ENCODE measurements at places on chromosomes 4 and X.

DNA sequence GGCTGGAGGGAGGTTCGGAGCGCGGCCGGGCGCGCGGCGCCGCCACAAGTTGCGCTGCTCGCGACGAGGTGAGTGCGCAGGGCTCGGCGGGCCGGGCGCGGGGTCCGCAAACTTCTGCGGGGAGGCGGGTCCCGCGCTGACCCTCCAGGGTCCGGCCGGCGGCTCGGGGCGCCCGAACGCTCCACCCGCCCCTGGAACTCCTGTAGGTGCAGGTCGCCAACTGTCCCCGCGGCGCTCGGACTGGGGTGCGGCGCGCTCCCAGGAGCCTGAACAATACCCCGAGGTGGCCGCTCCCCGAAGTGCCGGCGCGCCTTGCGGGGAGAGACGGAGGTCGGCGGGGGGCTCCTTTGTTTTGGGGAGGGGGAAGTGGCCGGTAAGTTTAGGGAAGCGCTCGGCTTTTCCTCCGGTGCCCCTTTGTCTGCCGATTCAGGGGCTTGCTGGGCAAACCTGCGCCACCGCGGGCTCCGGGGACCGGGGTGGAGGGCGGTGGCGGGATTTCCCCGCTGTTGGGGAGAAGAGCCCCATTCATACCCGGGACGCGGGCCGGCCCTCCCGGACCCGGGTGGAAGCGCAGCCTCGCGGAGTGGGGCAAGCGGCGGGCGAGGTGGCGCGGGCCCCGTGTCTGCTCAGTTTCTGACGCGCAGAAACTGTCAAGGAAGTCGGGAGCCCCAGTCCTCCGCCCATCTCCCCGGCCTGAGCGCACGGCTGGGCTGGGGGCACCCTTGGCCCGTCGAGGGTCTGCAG lies 694 bp downstream of the TBL1X start:
- no peak for DNase-seq

GRCh38 chr4:74230902-74231499 lies 73.1 kb downstream of the MTHFD2L start:
- no peak for DNase-seq

- DNase-seq, result no peak
These were observed 77.6 kb downstream of the EVC2 start for GRCh38 chr4:5630762-5631161.

GRCh38 chrX:16653424-16653823 lies 3.5 kb downstream of the S100G start:
- DNase-seq, result no peak

GRCh38 chr4:15481961-15482745 lies 12.5 kb downstream of the CC2D2A start:
- DNase-seq, result no peak

- DNase-seq, result peak; percentile 84
These were observed 93.4 kb downstream of the NHSL2 start for GRCh38 chrX:72003811-72004750.

DNA sequence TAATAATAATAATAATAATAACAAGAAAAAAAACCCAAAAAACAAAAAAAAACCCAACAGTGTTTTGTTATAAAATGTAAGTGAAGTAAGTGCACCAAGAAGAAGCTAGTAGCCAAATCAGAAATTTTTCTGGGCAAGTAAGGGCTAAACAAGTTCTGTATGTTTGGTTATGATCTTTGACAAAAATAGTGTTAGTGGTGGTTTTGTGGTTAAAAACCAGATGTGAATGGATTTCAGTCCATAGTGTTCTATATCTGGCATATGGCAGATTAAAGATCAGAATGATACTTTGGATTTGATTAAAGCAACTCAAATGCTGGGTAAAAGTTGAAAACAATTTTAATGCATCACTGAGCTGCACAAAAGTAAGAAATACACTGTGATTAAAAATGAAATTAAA lies 116.5 kb upstream of the NDST4 start:
- DNase-seq, result no peak

- DNase-seq, result no peak
These were observed 97.3 kb upstream of the DDIT4L start for GRCh38 chr4:100287534-100287933.

- DNase-seq, result no peak
These were observed 96.0 kb downstream of the SMARCA1 start for GRCh38 chrX:129427267-129427666.

DNA sequence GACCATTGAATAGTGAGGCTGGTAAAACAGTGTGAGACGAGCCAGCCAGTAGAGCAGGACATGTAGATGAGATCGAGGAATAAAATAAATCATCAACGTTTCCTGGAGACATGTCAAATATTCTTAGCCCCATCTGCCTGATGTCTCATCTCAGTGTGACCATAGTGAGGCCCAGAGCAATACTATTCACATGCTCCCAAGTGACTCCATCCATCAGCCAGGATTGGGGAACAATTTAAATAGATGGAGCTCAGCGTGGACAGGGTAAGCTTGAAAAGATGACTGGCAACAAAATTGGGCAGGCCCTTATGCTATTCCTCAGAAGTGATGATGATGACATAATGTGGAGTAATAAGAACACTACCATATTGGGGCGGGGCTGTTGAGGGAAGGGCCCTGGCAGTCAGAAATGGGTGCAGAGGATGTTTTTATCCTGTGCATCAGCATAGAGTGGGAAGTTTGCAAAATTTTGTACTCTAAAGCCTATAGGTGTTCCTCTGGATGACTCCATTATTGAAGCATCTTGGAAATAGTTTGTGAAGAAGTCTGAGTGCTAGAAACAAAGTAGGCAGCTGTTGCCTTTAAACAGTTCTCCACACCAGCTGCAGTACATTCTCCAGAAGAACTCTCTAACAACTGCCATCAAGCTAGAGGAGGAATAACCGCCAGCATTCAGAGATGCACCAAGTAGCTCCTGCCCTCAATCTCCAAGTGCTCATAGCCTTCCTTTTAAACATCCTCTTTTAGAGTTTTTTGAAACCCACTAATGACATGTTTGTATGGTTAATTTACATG lies 333.0 kb downstream of the DCHS2 start:
- DNase-seq, result no peak

DNA sequence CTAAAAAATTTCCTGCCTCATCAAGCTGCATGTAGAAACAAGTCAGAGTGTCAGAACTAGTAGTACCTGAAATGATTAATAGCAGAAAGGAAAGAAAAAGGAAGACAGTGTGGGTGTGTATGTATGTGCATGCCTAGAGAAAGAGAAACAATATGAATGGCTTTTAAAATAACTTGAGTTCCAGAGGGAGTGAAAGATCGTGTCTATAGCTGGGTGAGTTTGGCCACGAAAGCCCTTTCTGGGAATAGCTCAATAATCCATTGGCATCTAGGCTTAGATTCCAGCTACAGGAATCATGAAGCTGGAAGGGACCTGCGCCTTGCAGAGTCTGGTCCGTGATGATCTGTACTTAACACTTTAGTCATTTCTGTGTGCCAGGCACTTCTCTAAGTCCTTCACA lies 195.6 kb downstream of the RAPGEF2 start:
- no peak for DNase-seq

GRCh38 chrX:85964744-85965143 lies 82.6 kb downstream of the CHM start:
- DNase-seq, result no peak

- DNase-seq, result no peak
These were observed 22.7 kb upstream of the GRPR start for GRCh38 chrX:16100673-16101072.

- no peak for DNase-seq
These were observed 53.1 kb upstream of the HGFAC start for GRCh38 chr4:3388471-3389232.

GRCh38 chr4:130478406-130478805 lies 1382.5 kb downstream of the C4orf33 start:
- DNase-seq, result no peak

GRCh38 chr4:114734594-114734993 lies 136.0 kb downstream of the UGT8 start:
- no peak for DNase-seq

- DNase-seq, result no peak
These were observed 148.6 kb upstream of the FMR1 start for GRCh38 chrX:147763131-147763530.

DNA sequence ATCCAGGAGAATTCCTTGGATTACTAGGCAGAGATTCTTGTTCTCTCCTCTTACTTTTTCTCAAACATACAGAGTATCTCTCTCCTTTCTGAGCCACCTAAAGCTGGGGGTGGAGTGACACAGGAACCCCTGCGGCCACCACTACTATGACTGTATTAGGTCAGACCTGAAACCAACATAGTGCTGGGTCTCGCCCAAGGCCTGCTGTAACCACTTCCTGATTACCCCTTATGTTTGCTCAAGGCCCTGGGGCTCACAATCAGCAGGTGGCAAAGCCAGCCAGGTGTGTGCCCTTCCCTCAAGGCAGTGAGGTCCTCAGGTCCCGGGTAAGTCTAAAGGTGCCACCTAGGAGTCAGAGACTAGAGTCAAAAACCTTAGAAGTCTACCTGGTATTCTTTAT lies 166.4 kb downstream of the PARM1 start:
- no peak for DNase-seq

DNA sequence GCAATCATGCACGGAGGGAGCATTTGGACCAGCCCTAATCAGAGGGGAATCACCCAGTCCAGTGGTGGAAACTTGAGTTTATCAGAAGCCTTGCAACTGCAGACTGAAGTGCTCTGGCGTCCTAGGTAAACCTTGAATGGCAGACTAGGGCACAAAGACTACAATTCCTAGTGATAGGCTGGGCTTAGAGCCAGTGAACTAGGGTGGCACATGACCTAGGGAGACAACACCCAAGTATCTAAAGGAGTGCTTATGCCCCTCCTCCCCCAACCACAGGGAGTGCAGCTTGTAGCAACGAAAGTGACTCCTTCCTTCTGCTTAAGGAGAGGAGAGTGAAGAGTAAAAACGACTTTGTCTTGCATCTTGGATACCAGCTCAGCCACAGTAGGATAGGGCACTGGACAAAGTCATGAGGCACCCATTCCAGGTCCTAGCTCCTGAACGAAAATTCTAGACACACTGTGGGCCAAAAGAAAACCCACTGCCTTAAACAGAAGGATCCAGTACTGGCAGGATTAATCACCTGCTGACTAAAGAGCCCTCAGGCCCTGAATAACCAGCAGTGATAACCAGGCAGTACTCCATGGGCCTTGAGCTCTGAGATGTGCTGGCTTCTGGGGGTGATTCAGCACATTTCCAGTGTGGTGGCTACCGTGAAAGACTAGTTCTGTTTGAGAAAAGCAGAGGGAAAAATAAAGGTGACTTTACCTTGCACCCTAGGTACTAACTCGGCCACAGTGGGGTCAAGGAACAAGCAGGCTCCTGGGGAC lies 58.7 kb upstream of the STARD8 start:
- DNase-seq, result no peak

GRCh38 chr4:173074501-173074946 lies 94.1 kb upstream of the GALNT7 start:
- no peak for DNase-seq

DNA sequence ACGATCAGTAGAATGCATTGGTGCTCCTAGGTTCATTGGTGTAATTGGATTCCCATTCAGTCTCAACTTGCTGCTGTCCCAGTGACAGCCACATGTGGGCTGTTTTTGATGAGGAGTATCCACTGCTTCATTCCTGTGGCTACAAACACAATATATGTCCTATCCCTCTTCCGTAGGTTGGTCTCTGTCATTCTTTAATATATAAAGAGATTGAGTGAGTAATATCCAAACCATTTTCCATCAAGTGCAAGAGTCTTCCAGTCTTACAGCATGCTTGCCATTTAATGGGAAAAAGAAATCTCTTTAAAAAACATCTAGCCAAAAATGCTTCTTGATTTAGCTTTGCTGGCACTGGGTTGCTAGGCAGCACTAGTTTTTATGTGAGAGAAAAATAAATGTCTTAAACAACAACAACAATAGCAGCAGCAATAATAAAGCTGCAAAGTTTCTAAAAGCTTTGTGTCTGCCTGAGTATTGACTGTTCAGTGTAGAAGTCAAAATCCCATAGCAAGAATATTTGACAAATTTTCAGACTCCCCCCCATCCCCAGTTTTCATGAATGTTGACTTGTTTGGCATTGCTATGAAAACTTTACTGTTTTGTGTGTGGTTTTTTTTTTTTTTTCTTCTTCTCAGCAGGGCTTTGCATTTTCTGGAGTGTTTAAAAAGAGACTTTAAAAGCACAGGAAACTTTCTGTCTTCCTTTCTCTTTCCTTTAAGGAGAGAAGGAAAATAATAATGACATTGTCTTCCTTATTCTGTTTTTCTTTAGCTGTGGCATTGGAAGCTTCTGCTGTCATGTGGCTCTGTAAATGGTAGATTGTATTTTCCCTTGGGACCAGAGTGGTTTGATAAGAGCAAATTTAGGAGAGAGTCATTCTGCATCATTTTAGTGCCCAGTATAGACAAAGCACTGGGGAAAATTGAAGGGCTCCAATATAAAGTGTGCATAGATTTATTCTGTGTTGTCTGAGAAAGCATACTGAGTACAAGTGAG lies 244.3 kb downstream of the ARHGAP10 start:
- no peak for DNase-seq

- DNase-seq, result no peak
These were observed 34.7 kb upstream of the NAF1 start for GRCh38 chr4:163201358-163201757.

DNA sequence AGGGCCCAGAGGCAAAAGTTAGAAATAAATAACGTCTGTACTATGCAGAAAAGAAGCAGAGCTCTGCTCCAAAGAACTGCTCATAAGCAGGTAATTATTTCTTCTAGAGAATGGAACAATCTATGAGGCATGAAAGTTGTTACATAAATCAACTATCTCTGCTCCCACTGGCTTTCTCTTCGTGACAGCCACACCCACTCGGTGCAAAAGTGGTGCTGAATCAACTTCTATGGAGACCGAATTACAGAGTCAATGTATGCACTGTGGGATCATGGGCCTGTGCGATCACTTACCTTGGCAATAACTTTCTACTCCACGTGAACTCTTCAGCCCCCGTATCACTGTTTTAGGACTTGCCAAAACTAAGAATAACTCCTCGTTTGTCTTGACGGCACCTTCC lies 99.4 kb upstream of the ATXN3L start:
- no peak for DNase-seq

DNA sequence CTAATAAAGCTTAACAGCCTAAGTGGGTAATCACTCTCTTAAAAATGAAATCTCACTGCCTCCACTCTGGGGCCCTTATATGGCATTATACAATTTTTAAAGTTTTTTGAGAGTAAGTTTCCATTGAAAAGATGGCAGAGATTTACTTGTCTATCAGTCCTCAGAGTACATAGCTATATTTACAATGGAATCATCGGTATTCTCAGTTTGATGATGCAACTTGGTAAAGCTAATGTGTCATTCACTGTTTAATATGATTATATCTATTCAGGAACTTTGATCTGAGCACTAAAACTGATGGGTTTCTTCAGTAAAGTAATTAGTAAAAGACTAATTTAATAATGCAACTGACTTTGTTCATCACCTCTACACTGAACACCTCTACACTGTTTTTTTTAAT lies 51.6 kb downstream of the CT47B1 start:
- no peak for DNase-seq

- no peak for DNase-seq
These were observed 280.5 kb downstream of the GPM6A start for GRCh38 chr4:175531405-175532091.

- no peak for DNase-seq
These were observed 6.5 kb downstream of the ZNF185 start for GRCh38 chrX:152904151-152905080.

Data from vagina (tissue), 2 donors.